ENCODE measurements at places on chromosomes 11 and 22.

- DNase-seq = no peak
These were observed 81.3 kb downstream of the KIRREL3 start for GRCh38 chr11:126919147-126919823.

DNA sequence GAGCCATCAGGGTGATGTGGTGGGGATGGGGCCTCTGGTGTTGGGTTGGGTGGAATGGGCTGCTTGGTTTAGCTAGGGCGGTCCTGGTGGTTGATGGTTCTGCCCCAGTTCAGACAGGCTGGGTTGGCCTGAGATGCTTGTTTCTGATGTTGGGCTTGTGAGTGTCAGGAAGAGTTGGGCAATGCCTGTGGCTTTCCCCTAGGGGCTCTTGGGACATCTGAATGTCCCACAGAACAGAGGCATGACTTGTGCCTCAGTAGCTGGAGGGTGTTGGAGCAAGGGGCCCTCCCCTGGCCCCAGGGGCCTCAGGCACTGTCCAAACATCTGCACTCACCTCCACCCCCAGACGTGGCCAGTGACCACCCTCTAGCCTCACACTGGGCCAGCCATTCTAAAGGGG, 14.0 kb upstream of the CTSD start:
- DNase-seq = no peak

GRCh38 chr22:46134111-46134705, 16.1 kb upstream of the PPARA start:
- DNase-seq = no peak

DNA sequence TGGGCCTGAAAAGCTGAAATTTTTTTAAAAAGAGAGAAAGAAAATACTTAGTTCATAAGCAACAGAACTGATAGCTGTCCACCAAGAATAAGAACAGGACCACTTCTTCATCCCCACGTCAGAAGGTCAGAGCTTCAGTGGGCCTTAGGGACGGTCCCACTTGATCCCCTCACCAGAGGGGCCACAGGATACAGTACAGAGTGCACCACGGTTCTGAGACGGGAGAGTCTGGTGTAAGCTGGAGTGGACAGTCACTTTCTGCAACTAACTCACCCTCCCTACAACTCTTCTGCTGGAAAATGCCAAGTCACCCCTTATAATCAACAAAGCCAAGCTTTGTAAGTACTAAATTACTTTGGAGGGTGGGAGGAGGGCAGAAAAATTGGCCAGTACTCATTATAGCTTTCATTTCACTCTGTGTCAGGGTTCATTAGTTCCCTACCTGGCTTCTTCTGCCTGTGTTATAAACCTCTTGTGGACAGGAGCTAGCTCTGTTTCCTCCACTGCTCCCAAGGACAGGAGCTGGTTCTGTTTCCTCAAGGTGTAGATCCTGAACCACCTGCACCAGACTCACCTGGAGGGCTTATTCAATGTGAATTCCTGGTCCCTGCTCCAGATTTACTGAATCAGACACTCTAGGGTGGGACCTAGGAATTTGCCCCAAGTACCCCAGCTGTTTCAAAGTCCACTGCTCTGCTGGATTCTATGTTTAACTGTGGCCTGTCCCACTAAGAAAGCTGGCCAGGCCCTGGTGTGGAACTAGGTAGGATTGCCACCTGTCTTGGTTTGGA, 39.6 kb downstream of the SCGB1A1 start:
- DNase-seq = no peak

GRCh38 chr11:45484326-45484883, 181.0 kb downstream of the CHST1 start:
- no peak for DNase-seq

Measured in SIG-M5 (cell line).